ENCODE measurements at places on chromosomes 16 and 17. TPM values are rescaled to one million over a fixed set of nuclear protein-coding genes. Genes with fewer than 3 reads are reported as not detected.

- DNase-seq: no peak
Measured at GRCh38 chr16:5374184-5374583, 276.6 kb upstream of the EEF2KMT start.

GRCh38 chr16:47627085-47627639, 166.0 kb downstream of the PHKB start:
- no peak for DNase-seq

DNA sequence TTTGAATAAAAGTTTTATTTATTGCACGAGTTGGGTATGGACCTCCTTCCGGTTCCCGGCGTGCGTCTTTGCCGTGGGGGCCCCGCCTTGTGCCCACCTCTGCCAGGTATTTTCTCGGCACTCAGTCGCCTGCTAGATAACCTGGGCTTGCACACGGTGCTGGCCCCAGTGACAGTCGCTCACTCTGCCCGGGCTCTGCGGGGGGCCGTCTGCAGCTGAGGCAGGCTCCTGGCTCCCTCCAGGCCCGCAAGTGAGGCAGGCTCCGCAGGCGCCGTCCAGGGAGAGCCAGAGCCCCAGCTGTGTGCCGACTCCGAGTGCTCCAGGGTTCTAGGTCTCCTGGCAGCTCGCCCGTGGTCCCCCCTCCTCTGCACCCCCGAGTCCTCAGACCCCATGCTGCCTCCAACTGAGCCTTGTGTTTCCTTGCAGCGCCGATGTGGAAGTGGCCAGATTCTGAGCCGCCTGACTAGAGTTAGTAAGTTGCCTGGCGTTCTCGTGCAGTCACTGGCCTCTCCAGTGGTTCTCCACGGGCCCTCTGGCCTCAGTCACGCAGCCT, 54.7 kb upstream of the PVALEF start:
- DNase-seq: no peak

DNA sequence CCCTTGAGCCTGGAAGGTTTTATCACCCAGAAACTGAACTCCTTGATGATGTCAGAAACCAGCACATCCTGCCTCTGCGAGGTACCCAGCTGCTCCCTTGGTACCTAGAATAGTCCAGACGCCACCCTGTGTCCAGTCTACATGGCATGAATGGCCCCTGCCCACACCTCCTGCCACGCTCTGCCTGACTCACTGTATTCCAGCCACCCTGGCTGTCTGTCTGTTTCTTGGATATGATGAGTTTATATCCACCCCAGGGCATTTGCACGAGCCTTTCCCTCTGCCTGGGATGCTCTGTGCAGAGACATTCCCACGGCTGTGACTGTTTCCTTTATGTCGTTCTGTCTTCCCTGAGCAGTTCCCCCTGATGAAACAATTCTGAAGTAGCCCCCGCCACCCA, 68.7 kb downstream of the CRISPLD2 start:
- no peak for DNase-seq

GRCh38 chr16:17544785-17545184, 74.0 kb upstream of the XYLT1 start:
- no peak for DNase-seq

Gene CTF1
- total RNA-seq: 2.1 TPM

Gene SLC13A5
- not detected for total RNA-seq
